ENCODE measurements at places on chromosomes 1 and 21.

GRCh38 chr1:72097851-72098570 is 184.3 kb downstream of the NEGR1 start:
- no peak for DNase-seq

DNA sequence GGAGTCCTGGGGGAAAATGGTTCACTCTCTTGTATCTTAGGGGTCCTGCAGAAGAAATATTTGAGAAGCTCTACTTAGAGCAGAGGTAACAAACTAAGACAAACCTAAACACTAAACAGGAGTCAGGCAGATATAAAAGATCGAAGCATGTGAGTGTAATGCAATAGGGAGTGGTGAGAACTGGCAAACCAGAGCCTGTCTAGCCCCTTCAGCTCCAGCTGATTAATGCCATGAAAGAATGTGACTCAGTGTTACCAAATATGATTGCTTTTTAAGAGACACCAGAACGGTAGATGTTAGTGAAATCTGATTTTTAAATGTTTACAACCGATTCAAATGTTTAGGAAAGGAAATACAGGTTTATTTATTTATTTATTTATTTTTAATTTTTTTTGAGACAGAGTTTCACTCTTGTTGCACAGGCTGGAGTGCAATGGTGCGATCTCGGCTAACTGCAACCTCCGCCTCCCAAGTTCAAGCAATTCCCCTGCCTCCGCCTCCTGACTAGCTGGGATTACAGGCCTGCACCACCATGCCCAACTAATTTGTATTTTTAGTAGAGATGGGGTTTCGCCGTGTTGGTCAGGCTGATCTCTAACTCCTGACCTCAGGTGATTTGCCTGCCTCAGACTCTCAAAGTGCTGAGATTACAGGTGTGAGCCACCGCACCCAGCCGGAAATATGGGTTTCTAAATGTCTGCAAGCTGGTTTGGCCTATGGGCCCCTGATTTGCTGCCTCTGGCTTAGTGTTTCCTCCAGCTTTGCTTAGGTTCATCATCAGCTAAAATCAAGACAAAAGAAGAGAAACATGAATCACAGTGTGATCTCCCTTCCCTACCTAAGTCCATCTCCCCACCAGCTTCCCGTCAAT is 12.2 kb downstream of the TXNIP start:
- no peak for DNase-seq

DNA sequence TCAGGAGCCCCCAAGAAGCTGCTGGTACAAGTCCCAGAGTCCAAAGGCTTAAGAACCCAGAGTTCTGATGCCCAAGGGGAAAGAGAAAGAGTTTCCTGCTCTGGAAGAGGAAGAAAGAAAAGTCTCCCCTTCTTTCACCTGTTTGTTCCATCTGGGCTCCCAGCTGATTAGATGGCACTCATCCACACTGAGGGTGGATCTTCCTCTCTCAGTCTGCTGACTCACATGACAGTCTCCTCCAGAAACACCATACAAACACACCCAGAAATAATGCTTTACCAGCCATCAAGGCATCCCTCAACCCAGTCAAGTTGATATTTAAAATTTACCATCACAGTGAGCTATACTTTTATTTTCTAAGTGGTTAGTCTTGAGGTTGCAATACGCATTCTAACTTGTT is 257.9 kb downstream of the PAPPA2 start:
- DNase-seq = no peak

DNA sequence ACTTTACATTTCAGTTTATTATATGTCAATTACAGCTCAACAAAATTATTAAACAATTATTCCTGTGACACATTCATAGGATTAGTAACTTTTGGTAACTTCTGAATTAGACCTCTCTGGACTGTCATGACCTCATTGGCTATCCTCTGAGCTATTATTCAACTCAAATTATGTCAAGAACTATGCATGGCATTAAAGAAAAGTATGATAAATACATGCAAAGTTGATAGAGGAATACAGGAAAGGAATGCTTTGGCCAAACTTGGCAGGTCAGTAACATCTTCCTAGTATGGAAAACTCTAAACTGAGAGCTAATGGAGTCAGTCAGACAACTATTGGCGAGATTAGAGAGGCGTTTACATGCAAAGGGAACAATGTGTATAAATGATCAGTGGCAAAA is 158.4 kb downstream of the DUSP10 start:
- DNase-seq = no peak

- DNase-seq = no peak
These were observed 5.2 kb downstream of the H6PD start for GRCh38 chr1:9239622-9240401.

Data from mesothelial cell of epicardium (in vitro differentiated cells).